ENCODE measurements at places on chromosomes 5 and 9.

DNA sequence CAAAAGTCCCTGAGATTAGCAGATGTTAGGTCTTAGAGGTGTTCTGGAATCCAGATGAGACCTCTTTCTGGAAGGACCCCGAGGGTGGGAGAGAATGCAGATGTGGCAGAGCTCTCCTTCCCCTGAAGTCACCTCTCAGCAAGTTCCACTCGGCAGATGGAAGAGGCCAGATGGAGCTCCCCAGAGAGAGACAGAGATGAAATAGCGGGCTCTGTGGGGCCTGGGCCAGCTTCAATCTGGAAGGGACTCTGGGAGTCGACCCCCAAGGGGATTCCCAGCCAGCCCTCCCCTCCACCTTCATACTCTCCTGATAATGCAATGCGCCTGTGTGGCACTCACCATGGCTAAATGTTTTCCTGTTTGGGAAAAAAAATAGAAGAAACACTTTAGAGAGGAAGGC, 60.2 kb downstream of the WNK2 start:
- DNase-seq, result no peak

GRCh38 chr5:60826653-60827052, 17.4 kb downstream of the ELOVL7 start:
- no peak for DNase-seq

DNA sequence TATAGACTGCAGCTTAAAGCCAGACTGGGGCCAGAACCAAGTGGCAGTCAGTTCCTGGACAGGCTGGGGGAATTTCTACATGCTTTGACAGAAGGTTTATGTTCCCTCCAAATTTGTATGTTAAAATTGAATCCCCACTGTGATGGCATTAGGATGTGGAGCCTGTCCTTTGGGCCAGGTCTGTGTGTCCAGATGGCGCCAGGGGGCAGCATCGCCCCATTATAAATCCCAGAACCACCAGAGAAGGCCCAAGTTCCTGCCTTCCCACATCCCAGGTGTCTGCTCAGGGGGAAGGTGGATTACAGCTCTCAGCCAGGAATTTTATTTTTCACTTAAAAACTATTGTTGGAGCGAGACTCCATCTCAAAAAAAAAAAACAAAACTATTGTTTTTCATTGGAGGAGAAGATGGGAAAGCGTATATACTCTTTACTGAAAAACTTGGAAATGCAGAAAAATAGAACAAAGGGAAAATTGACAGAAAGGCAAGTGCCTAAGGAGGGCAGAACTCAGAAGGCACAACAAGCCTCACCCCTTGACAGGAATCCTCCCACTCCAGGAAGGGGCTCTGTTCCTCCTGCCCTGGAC, 5.0 kb downstream of the IL3 start:
- DNase-seq, result peak; percentile 78

- no peak for DNase-seq
These were observed 3.9 kb upstream of the ISCA1 start for GRCh38 chr9:86286278-86286677.

DNA sequence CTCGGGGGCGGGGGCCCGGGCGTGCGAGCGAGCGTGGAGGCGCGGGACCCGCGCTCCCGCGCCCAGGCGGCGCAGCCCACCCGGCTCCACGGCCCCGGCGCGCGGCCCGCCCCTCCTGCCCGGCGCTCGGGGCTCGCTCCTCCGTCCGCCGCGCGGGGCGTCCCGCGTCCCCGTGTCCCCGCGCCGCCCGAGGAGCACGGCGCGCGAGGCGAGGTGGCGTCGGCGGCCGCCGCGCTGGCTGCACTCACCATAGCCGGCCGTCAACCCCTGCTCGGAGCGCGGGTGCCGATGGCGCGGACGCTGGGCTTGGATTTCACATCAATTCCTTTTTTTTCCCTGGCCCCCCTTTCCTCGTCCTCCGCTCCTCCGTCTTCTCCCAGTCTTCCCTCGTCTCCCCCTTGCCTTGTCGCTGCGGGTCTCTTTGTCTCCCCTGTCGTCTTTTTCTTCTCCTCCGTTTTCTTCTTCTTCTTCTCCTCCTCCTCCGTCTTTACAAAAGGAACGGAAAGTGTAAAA, 494 bp downstream of the PTCH1 start:
- DNase-seq, result no peak

DNA sequence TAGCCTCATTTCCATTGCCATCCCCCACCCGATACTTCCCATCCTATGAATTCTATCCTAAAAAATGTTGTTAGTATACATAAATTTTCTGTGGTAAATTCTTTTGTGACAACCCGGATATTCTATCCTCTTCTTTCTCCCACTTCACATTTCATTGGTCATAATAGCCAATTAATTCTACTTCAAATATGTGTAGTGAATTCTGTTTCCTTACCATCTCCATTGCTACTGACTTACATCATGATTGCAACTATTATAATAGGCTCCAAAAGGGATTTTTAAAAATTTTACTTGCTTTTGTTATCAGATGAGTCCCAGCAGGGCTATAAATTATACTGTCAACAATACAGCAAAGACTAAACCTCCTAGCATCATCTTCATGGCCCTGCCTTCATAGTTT, 1326.8 kb downstream of the PTPRD start:
- no peak for DNase-seq

GRCh38 chr5:29662876-29663275, 1530.6 kb upstream of the CDH6 start:
- no peak for DNase-seq

GRCh38 chr5:15594977-15595568, 95.1 kb downstream of the FBXL7 start:
- DNase-seq, result no peak

- DNase-seq, result peak; percentile 43
These were observed 234.5 kb downstream of the PCSK1 start for GRCh38 chr5:96198356-96199058.

- DNase-seq, result peak; percentile 52
These were observed 25.4 kb downstream of the GPR21 start for GRCh38 chr9:123058834-123059233.

All from EL (cell line).